ENCODE measurements at places on chromosomes 6 and 20. TPM values are rescaled to one million over a fixed set of nuclear protein-coding genes. Genes with fewer than 3 reads are reported as not detected.

- no peak for DNase-seq
Observed at GRCh38 chr20:31548820-31549512, 34.7 kb downstream of the HM13 start.

- DNase-seq: peak; percentile 50
Observed at GRCh38 chr6:36873612-36874442, 776 bp downstream of the PPIL1 start.

- no peak for DNase-seq
Observed at GRCh38 chr6:111487661-111488060, 4.6 kb upstream of the REV3L start.

DNA sequence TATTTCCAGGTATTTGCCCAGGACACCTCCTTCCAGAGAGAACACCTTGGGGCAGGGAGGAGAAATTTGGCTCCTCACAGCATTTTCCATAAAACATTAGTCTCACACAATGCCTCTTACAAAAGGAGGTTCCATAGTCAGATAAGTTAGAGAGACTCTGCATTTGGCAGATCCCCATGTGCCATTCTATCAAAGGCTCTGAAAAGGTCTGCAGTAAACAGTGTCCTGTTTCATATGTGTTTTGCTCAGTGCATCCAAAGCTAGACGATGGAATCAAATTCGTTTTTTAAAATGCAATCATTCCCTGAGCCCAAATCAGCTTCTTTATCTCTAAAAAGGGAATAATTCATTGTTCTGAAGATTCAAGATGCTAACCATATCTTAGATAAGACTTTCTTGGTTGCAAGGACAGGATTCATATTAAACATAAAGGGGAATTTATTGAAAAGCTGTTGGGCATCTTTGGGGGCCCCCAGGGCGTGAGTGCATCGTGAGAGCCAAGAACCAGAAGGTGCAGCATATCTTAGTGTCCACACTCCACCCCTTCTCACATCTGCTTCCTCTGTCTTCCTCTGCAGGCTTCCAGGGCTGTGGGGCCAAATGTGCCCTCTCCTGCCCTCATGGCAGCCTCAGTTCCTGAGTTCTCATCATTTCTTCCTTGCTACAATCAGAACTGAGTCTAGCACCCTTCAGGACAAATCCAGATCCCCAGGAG is 41.4 kb upstream of the MLN start:
- DNase-seq: no peak

DNA sequence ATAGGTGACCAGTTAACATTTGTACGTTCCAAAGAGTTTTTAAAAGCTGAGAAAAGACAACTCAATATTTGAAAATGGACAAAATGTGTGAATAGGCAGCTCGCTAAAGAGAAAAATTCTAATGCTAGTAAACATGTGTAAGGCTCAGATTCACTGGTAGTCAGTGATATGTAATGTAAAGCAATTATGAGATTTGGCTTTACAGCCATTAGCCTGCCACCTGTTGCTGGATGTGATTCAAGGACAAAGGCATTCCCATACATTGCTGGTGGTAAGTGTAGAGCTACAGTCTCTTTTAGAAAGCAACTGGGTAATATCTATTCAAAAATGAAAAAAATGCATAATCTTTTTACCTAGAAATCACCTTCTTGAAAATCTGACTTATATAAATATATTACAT is 114.3 kb downstream of the COL19A1 start:
- no peak for DNase-seq

DNA sequence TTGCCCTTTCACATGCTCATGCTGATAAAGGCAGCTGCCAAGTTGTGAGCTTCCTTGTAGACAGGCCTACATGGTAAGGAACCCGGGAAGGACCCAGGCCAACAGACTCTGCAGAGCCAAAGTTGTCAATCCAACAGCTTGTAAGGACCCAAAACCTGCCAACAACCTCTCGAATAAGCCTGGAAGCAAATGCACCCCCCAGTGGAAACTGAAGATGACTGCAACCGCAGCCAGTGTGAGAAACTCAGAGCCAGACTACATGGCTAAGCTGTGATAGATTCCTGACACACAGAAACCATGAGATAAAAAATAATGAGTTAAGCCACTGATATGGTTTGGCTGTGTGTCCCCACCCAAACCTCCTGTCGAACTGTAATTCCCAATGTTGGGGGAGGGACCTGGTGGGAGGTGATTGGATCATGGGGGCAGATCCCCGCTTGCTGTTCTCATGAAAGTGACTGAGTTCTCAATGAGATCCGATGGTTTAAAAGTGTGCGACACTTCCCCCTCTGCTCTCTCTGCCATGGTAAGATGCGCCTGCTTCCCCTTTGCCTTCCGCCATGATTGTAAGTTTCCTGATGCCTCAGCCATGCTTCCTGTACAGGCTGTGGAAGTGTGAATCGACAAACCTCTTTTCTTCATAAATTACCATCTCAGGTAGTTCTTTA is 18.8 kb upstream of the CLPSL2 start:
- peak; percentile 75 for DNase-seq

GRCh38 chr20:50873585-50873984 is 57.7 kb downstream of the ADNP start:
- no peak for DNase-seq

DNA sequence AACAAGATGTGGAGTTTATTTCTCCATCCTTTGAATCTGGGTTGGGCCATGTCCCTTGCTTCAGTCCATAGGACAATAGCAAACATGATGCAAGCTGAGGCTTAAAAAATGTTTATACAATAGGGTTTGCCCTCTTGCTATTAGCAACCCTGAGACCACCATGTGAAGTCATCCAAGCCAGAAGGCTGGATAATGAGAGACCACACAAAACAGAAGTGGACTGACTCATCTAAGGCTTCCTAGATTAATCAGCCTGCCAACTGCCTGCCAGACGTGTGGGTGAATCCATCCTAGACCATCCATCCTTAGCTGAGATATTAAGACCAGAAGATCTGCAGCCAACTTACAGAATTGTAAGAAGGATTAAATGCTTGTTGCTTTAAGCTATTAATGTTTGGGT is 38.1 kb upstream of the ISM1 start:
- DNase-seq: no peak

- no peak for DNase-seq
Observed at GRCh38 chr20:1894951-1895673, at the start of gene SIRPA. Gene SIRPA, plus strand, starts transcription at chr20:1895407. Its CDS starts 41 bp downstream, at chr20:1895448.

DNA sequence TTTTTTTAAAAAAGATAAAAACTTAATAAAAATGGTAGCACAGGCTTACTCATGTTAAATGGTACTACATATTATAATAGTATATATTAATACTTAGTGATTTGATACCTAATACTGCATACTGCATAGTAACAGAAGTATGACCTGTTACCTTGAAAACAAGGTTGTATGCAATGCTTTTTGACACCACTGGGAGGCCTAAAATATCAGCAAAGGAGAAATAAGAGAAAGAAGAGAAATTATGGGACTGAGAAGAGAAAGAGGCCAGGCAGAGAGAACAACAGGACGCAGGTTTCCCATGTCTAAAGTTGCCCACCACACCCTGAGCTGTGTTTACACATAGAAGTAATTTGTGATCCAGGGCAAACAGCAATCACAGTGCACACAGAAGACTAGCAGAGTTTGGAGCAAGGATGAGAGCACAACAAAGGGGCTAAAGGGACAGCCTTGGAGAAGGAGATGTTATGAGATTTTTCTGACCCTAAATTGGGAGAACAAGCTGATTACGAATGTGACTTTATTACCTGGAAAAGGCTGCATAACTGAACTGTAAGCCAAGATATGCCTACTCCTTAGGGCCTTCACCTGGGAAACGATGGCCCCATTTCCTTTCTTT is 73.2 kb downstream of the ROS1 start:
- peak; percentile 29 for DNase-seq

Gene ULBP2
- not detected for total RNA-seq

Gene MPIG6B
- total RNA-seq: not detected

Gene SSTR4
- total RNA-seq: not detected

Gene TSBP1
- not detected for total RNA-seq

Gene RSPH4A
- 0.40 TPM for total RNA-seq

Gene SRMS
- not detected for total RNA-seq
